ENCODE measurements at places on chromosomes 11 and 22.

GRCh38 chr11:66691311-66691980 is 13.8 kb upstream of the RBM4B start:
- DNase-seq = no peak

- no peak for DNase-seq
These were observed 19.6 kb downstream of the VPS37C start for GRCh38 chr11:61141601-61142028.

DNA sequence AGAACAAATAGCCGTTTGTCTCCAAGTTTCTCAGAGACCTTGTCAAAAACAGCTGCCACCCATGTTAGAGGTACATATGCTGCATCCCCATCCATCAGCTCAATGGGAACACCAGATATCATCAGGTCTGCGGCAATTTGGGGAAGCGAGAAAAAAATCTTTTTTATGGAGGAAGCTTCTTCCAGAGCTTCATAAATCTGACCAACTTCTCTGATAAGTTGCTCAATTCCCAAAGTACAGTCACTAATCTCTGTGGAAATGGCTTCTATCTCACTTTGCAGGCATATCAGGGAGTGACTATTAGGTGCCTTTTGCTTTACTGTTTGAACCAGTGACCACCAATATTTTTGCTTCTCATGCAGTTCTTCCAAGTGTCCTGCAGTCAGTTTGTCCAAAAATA is 34.3 kb upstream of the MRPL17 start:
- DNase-seq = no peak

GRCh38 chr11:104547996-104548661 is 350.1 kb downstream of the CASP12 start:
- DNase-seq = no peak

DNA sequence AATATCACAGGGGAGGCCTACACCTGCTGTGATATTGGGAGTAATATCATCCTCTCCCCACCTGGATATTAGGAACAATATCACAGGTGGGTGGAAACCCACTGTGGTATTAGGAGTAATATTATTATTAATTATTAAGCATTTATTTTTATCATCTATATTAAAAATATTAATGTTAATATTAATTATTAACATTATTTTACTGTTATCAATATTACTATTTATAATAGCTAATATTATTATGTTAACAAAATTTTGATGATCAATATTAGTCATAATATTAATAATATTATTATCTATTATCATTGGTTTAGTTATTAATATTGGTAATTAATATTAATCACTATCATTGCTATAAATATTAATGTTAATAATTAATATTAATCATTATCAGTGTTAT is 161.1 kb upstream of the API5 start:
- no peak for DNase-seq

DNA sequence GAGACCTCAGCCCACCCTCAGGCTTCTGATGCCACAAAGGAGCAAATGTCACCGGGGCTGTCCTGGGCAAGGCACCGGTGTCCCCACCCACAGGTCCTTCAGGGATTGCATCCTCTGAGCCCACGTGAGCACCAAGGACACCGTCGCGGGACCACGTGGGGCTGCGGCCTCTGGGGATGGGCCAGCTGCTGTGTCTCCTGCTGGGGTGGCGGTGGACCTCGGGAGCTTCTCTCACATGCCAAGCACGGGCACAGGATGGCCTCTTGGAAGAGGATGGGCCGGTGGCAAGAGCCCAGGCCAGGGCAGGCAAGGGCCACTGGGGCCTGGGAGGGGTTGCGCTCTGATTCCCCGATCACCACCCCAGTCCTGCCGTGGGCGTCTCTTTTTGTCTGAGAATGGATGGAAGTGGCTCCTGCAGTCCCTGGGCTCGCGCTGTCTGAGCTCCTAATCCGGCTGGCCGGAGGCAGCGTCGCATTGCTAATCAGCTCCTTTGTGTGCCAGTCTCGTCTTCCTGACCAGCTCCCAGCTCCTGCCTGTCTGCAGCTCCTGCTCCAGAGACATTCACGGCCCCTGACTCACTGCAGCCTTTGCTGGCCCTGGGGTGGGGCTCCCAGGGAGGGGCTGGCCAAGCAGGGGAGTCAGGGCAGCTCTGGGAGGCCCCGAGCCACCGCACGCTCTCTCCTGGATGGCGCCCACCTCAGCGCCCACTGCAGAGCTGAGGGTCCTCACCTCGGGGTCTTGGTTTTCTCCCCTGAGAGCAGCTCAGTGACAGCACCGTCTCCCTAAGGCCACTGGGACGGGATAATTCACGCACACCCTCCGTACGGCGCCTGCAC is 146.7 kb downstream of the CTTN start:
- no peak for DNase-seq

- DNase-seq = no peak
These were observed 129.6 kb downstream of the BARX2 start for GRCh38 chr11:129505266-129505665.

GRCh38 chr11:123562158-123562557 is 92.3 kb downstream of the SCN3B start:
- DNase-seq = no peak

- no peak for DNase-seq
These were observed 26.5 kb downstream of the SCGB1A1 start for GRCh38 chr11:62445314-62445740.

DNA sequence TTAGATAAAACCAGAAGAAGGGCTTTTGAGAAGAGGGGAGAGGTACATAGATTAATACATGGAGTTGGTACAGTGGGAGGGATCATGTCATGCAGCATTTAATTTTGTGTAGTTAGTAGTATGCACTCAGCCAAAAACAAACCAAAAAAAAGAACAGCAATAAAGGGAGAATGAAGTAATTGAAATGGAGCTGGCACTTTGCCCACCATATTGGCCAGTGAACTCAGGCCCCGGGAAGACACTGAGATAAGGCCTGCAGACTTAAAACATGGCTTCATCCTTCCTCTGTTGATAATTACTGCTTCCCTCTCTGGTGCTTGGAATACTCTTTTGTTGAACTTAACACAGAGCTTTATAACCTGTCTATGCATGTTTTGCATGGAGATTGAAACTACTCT is 3.1 kb downstream of the PANX1 start:
- DNase-seq = no peak

DNA sequence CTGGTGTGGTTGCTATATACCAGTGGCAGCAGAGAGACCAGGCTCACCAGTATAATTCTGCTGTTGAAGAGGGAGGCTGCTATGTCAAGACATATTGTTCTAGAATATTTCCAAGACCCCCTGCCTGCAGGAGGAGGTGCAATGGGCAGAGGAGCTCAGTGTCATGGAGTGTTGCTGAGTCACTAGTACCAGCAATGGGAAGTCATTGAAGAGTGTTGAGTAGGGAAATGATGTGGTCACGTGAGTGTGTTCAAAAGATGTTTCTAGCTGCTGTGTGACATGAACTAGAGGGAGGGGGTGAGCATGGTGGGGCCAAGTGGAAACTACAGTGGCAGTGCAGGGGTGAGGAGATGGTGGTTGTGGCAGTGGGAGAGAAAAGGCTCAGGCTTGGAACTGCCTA is 76.3 kb upstream of the BIRC3 start:
- DNase-seq = no peak
